Fibroblast of lung (primary cell): ENCODE measurements at places on chromosomes 16 and 17. TPM values are rescaled to one million over a fixed set of nuclear protein-coding genes. Genes with fewer than 3 reads are reported as not detected.

The RAB11FIP3 gene
- total RNA-seq, result 17.5 and 22.1 TPM in 2 replicates

The ARL5C gene
- total RNA-seq, result not detected in 2 replicates

The SSTR5 gene
- total RNA-seq, result not detected in 2 replicates

The TBC1D26 gene
- total RNA-seq, result 0.17 TPM in 1 of 2 replicates, not detected in the other

The GDE1 gene
- total RNA-seq, result 52.1 and 74.3 TPM in 2 replicates

The FOXL1 gene
- total RNA-seq, result 24.1 and 27.4 TPM in 2 replicates

The ABCA9 gene
- 3.1 and 14.1 TPM in 2 replicates for total RNA-seq

The PGP gene
- total RNA-seq, result 5.6 and 9.6 TPM in 2 replicates

- H3K4me1 ChIP-seq, result no peaks in the 10 kb centered on the region
- H3K27ac ChIP-seq, result no peak overlapping the region
- H3K27me3 ChIP-seq, result no peaks in the 10 kb centered on the region
- DNase-seq, result peak; percentile 66
- H3K4me3 ChIP-seq, result no peak overlapping the region
Measured at GRCh38 chr17:78284146-78284545, 52.7 kb downstream of the TMEM235 start.

- DNase-seq, result no peak
- H3K4me3 ChIP-seq, result no peak overlapping the region
- H3K4me1 ChIP-seq, result no peaks in the 10 kb centered on the region
- H3K27me3 ChIP-seq, result no peaks in the 10 kb centered on the region
- H3K36me3 ChIP-seq, result no peaks in the 10 kb centered on the region
- H3K27ac ChIP-seq, result no peak overlapping the region
Measured at GRCh38 chr17:6045621-6046357, 24.4 kb upstream of the WSCD1 start.

GRCh38 chr16:10561425-10561824 is 19.0 kb downstream of the EMP2 start:
- H3K4me3 ChIP-seq, result no peak overlapping the region
- H3K27ac ChIP-seq, result no peak overlapping the region
- H3K4me1 ChIP-seq, result peaks cover 9% of the 10 kb centered on the region
- H3K27me3 ChIP-seq, result no peaks in the 10 kb centered on the region

DNA sequence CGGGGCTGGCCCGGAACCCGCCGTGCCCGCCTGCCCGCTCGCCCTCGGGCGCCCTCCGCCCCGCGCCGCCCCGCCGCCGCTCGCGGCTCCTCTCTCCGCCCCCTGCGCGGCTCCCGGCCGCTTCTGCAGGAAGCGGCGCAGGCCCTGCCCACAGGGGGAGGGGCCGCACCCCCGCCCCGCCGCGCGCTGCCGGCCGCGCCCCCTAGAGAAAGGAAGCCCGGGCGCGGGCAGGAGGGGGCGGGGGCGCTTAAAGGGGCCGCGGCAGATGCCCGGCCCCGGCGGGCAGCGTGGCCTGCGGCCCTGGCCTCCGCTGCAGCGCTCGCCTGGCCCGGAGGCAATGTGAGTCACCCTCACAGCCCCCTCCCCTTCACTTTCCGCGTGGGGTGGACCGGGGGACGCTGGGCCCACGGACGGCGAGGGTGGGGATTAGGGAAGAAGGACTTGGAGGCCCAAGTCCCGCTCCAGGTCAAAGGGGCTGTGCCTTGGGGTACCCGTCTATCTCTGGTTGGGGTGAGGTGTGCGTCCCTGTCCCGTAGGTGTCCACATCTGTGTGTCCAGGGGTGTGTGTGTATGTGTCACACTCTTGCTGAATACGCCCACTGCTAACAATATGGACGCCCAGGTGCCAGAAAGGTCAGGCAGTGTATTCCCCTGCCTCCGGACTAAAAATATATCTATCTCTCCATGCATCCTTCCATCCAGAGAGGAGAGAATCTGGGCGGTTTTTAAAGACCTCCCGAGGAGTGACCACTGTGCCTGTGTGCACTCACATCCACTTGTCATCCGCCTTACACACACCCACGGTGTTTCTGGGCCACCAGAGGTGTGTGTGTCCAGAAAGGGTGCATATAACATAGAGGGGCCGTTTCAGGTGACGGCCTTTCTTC is at the start of gene GIT1:
GIT1 (minus strand) TSS at position 125 of the 887 bp plus-strand sequence. CDS start 270 bp downstream, outside the sequence.
- DNase-seq, result peak; percentile 79
- no peaks in the 10 kb centered on the region for H3K27me3 ChIP-seq
- peak within 1 kb of the TSS; percentile 61 for H3K27ac ChIP-seq
- peaks cover 20% of the 10 kb centered on the region for H3K4me1 ChIP-seq
- peak within 1 kb of the TSS; percentile 79 for H3K4me3 ChIP-seq
- no peaks in the 10 kb centered on the region for H3K36me3 ChIP-seq

DNA sequence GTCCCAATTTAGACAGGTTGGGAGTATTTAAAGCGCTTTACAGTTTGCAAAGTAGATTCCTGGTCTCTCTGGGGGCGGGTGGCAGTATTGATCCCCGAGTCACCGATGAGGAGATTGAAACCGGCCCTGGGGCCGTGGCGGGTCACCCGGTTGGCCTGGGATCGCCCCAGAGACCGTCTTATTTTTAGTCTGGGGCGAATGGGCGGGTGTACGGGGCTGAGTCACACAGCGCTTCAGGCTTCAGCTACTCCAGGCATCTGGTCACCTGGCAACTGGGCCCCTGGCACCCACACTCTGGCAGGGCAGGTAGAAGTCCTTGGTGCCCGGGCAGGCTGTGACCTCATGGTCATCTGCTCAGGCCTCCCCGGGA is 669 bp downstream of the MIEF2 start:
- H3K36me3 ChIP-seq, result peaks cover 21% of the 10 kb centered on the region
- peak; percentile 56 for DNase-seq
- H3K4me3 ChIP-seq, result peak overlapping the region; percentile 95
- H3K27ac ChIP-seq, result peak overlapping the region; percentile 81
- no peaks in the 10 kb centered on the region for H3K27me3 ChIP-seq

GRCh38 chr16:88636488-88637265 is 1.7 kb upstream of the IL17C start:
- no peak overlapping the region for H3K4me3 ChIP-seq
- peaks cover 2% of the 10 kb centered on the region for H3K4me1 ChIP-seq
- H3K36me3 ChIP-seq, result peaks cover 6% of the 10 kb centered on the region

- peak overlapping the region; percentile 61 for H3K4me3 ChIP-seq
- peaks cover 25% of the 10 kb centered on the region for H3K4me1 ChIP-seq
- peaks cover 4% of the 10 kb centered on the region for H3K36me3 ChIP-seq
- peak overlapping the region; percentile 92 for H3K27ac ChIP-seq
- DNase-seq, result peak; percentile 86
Measured at GRCh38 chr17:17682737-17683680, 1.8 kb downstream of the RAI1 start.

DNA sequence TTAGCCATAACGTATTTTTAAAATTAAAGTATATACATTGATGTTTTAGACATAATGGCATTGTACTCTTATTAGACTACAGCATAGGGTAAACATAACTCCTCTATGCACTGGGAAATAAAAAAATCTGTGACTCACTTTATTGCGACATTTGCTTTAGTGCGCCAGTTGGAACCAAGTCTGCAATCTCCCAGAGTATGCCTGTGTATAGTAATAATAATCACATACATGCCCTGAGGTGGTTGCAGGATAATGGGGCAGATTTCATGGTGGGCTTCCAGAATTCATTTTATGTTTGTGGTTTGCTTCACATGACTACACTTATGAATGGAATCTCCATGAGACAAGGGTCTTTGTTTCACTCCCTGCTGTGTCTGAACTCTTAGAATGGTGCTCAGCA is 66.9 kb upstream of the N4BP1 start:
- no peaks in the 10 kb centered on the region for H3K36me3 ChIP-seq
- no peak overlapping the region for H3K27ac ChIP-seq

DNA sequence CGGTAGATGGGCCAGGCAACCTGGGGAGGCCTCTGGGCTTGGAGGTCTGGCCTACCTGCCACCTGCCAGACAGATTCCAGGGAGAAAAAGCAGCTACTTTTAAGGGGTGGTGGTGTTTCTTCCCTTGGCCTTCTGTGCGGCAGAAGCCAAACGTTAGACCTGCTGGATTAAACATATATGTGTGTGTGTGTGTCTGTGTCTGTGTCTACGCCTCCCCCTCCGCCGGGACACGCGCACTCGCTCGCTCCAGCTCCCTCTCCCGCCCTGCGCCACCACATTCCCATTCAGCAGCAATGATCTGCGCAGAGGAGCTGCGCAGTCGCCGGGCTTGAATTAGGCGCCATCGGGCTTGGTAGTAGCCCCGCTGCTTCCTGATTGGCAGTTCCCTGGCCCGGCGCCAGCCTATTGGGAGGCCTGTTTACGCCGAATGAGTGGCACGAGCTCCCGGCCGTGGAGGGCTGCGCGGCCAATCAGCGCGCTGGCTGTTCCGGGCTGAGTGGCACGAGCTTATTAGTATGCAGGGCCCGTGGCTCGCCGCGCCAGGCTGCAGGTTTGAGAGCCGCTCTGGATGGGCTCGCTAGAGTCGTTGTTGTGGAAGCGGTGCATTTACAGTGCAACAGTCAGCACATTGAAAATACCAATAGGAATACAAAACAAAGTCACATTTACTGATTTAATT is at the start of gene BAHCC1:
BAHCC1 (plus strand) TSS at position 537 of the 679 bp plus-strand sequence. CDS start 4,283 bp downstream, outside the sequence.
- DNase-seq, result peak; percentile 100
- peak within 1 kb of the TSS; percentile 95 for H3K27ac ChIP-seq
- H3K27me3 ChIP-seq, result no peaks in the 10 kb centered on the region
- H3K36me3 ChIP-seq, result no peaks in the 10 kb centered on the region

DNA sequence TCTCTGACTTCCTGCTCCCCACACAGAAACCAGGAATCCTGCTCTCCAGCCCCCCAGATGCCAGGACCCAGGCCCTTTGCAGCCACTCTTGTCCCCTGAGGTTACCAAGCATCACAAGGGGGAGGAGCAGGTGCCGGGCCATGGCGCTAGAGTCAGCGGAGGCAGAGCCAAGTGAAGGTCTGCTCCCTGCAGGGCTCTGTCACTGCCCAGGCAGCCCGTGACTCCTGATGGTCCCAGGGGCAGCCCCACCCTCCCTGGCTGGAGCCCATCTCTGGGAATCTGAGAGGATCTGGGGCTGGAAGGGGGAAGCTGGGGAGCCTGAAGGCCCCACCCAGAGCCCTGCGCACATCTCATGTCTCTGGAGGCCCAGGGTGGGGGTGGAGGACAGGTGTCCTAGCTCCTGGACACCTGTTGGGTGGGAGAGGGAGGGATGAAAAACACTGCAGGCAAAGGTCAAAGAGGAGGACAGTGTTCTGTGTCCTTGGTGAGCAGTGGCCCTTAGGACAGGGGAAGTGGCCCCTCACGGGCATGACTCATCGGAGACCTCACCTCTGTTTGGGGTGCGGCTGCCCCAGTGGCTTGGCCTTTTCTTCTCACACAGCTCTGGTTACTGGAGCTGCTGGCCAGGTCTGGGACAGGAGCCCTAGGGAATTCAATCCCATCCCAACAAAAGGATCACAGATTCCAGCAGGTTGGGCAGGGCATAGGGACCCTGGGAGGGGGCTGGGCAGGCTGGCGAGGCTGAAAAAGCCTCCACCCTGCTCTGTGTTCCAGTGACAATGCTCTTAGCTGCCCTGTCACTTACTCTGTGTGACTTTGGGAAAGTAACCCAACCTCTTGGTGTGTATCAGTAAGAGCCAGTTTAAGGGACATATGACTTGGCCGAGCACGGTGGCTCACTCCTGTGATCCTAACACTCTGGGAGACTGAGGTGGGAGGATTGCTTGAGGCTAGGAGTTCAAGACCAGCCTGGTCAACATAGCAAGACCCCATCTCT is at the start of gene PRSS36:
PRSS36 (minus strand) TSS at position 173 of the 997 bp plus-strand sequence; CDS start at position 142, 31 bp downstream.
- no peaks in the 10 kb centered on the region for H3K36me3 ChIP-seq
- no peak within 1 kb of the TSS for H3K4me3 ChIP-seq
- H3K27me3 ChIP-seq, result peaks cover 27% of the 10 kb centered on the region
- no peak within 1 kb of the TSS for H3K27ac ChIP-seq
- no peaks in the 10 kb centered on the region for H3K4me1 ChIP-seq

- no peak overlapping the region for H3K27ac ChIP-seq
- no peaks in the 10 kb centered on the region for H3K4me1 ChIP-seq
- no peaks in the 10 kb centered on the region for H3K27me3 ChIP-seq
- no peaks in the 10 kb centered on the region for H3K36me3 ChIP-seq
- H3K4me3 ChIP-seq, result no peak overlapping the region
Measured at GRCh38 chr16:12868169-12868568, 33.2 kb upstream of the SHISA9 start.

- no peaks in the 10 kb centered on the region for H3K36me3 ChIP-seq
- peak; percentile 40 for DNase-seq
- H3K27me3 ChIP-seq, result no peaks in the 10 kb centered on the region
- peaks cover 2% of the 10 kb centered on the region for H3K4me1 ChIP-seq
- peak within 1 kb of the TSS; percentile 95 for H3K4me3 ChIP-seq
Measured at GRCh38 chr17:62064791-62065563, at the start of gene MED13. Gene MED13, minus strand, starts transcription at chr17:62065278. Its CDS starts 73 bp downstream, at chr17:62065205.

DNA sequence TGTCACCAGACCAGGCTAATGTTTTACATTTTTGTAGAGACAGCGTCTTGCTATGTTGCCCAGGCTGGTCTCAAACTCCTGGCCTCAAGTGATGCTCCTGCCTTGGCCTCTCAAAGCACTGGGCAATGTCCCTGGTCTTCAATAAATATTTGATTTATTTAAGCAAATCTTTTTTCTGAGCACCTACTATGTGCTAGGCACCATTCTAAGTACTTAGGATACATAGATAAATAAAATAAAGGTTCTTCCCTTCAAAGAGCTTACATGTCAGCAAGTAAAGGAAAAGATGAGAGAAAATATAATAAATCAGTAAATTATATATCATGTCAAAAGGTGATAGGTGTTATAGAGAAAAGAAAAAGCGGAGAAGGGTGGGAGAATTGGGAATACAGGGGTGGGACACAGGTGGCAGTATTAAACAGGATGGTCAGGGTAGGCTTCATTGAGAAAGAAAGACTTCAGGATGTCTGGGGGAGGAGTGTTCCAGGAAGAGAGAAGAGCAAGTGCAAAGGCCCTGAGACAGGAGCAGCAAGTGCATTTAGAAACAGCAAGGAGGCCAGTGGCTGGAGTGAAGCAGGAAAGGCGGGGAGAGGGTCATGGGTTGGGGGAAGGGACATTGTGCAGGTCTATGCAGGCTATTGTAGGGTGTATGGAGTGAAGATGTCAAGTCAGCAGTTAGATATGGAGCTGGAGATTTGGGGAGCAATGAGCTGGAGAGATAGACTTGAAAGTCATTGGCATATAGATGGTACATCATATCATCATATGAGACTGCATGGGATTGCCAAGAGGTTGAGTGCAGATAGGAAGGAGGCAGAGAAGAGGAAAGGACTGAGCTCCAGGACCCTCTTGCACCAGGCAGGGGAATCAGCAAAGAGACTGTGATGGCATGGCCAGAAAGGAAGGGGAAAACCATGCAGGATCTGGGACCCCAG is 11.3 kb downstream of the ABCC3 start:
- no peaks in the 10 kb centered on the region for H3K27me3 ChIP-seq
- DNase-seq, result no peak
- no peak overlapping the region for H3K27ac ChIP-seq
- H3K4me3 ChIP-seq, result no peak overlapping the region
- peaks cover 2% of the 10 kb centered on the region for H3K4me1 ChIP-seq

- no peaks in the 10 kb centered on the region for H3K4me1 ChIP-seq
- peaks cover 24% of the 10 kb centered on the region for H3K27me3 ChIP-seq
- H3K4me3 ChIP-seq, result no peak overlapping the region
- H3K27ac ChIP-seq, result no peak overlapping the region
Measured at GRCh38 chr17:76660656-76661042, 17.1 kb upstream of the ST6GALNAC1 start.

- no peak for DNase-seq
- H3K4me3 ChIP-seq, result no peak overlapping the region
- H3K36me3 ChIP-seq, result no peaks in the 10 kb centered on the region
- H3K27ac ChIP-seq, result no peak overlapping the region
Measured at GRCh38 chr16:57570301-57571070, 28.0 kb downstream of the ADGRG5 start.
